ENCODE measurements at places on chromosomes 4 and X.

GRCh38 chr4:159048166-159048886 lies 54.6 kb upstream of the RAPGEF2 start:
- peak; percentile 61 for DNase-seq

DNA sequence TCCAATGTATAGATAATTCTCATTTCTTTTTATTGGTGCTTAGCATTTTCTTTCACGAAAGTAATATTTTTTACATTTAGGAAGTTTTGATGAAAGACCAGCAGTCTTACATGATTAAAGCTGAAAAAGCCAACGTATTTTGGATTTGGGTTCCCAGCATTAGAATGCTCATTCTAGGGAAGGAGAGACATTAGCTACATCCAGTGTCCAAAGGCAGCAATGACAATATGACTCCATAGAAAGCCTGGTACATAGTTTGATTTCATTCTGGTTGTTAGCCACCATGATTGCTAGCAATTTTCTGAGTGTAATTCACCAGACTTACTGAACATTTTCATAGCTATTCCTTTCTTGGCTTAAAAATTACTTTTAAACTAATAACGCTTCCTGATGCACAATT lies 1397.5 kb downstream of the PCDH7 start:
- DNase-seq = no peak

GRCh38 chrX:39356119-39356807 lies 555.0 kb downstream of the MID1IP1 start:
- DNase-seq = no peak

DNA sequence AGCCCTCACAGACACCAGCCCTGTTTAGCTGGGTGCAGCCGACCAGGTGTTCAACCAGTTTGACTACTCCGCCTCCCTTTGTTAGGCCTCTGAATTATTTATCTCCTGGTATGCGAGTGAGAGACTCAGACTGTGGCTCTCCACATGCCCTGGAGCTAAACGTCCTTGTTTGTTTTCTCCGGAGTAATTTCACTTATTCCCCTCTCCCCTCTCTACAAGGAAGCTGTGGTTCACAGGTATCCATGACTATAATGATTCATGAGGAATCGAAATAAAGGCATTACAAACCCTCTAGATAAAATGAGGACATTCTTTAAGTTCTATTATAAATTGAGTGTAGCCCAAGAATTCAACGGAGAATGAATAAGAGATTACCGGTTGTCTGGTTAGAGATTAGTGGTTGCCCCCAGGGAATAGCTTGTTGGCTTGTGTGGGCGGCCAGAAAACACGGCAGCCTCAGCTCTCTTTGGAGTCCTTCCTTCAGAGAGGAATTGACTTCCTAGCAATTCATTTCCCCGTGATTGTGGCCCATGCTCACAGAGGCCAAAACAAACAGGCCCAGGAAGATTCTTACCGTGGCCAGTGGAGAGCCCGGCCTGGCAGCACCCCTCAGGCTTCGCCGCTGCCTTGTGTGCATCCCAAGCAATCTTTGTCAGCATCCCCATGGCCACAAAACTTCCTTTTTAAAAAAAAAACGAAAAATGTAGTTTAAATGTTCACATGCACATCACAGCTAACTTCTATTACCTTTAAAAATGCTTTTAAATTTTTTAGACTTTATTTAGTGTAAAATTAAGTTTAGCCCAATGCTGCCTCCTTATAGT lies 60.2 kb upstream of the CBR4 start:
- peak; percentile 93 for DNase-seq

- DNase-seq = no peak
Observed at GRCh38 chr4:82948647-82949204, 48.2 kb downstream of the THAP9 start.

DNA sequence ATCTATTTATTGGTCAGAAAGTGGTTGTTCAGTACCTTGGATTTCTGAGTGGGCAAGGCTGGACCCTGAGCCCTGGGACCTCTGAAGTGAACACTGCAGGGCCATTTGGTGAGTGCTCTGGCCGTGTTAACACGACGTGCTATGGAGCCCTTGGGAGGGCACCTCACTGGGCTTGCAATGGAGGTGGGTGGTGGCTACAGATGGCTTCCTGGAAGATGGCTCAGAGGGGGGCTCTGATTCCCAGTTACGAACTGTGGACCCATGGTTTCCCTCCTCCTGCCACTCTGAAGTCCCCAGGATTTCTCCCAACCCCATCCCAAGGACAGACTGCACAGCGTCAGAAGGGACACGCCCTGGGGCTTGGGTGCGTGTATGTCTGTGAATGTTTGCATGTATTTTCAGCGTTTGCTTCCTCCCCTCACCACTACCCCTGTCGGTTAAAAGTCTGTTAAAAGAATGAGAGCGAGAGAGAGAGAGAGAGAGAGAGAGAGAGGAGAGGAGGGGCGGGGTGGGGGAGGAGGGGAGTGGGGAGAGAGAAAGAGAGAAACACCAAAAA lies 3.7 kb upstream of the RHOH start:
- no peak for DNase-seq

DNA sequence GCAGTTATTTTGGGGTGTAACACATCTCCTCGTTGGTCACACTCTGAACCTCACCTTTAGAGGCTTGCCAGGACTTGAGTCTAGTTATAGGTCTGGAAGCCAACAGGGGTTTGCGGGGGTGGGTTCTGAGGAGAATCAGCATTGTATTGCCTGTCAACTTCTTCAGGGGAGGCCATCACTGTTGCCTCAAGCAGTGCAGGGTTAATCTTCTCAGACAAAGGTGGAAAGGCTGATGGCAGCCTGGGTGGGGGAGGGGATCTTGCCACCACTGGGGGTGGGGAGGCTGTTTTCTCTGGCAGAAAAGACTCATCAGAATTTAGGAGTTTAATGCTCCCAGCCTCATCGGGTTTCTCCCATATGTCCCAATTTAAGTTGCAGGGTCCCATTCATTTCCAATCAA lies 387.8 kb downstream of the PRR32 start:
- no peak for DNase-seq

- no peak for DNase-seq
Observed at GRCh38 chr4:13201241-13201640, 282.9 kb downstream of the RAB28 start.

DNA sequence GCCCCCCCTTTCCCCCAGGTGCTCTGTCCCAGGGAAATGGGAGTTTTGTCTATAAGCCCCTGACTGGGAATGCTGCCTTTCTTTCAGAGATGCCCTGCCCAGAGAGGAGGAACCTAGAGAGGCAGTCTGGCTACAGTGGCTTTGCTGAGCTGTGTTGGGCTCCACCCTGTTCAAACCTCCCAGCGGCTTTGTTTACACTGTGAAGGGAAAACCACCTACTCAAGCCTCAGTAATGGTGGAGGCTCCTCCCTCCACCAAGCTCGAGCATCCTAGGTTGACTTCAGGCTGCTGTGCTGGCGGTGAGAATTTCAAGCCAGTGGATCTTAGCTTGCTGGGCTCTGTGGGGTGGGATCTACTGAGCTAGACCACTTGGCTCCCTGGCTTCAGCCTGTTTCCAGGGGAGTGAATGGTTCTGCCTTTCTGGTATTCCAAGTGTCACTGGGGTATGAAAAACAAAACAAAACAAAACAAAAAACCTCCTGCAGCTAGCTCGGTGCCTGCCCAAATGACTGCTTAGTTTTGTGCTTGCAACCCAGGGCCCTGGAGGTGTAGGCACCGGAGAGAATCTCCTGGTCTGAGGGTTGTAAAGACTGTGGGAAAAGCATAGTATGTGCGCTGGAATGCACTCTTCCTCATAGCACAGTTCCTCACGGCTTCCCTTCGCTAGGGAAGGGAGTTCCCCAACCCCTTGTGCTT lies 41.7 kb downstream of the ITM2A start:
- DNase-seq = no peak

DNA sequence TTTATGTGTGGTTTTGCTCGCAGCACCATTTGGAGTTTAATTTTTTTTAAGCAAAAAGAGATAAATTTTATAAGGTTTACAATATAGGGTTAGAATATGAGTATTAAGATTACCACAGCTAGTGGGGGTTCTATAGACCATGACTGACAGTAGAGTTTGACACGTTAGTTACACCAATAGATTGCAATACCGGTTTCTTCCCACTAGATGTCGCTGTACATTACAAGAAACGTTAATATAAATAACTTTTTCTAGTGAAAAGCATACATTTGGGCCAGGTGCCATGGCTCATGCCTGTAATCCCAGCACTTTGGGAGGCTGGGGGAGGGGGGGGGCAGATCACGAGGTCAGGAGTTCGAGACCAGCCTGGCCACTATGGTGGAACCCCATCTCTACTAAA lies 433.6 kb downstream of the MAGEB5 start:
- no peak for DNase-seq

- DNase-seq = peak; percentile 49
Observed at GRCh38 chr4:74631338-74631737, 163.0 kb downstream of the BTC start.

Measured in RWPE1 (cell line).